ENCODE measurements at places on chromosomes 11 and 22. TPM values are rescaled to one million over a fixed set of nuclear protein-coding genes. Genes with fewer than 3 reads are reported as not detected.

The GGTLC3 gene
- 0.55 TPM for total RNA-seq

GRCh38 chr22:33909075-33909458 lies 11.2 kb downstream of the LARGE1 start:
- no peak for DNase-seq

The AIFM3 gene
- 1.8 TPM for total RNA-seq

- DNase-seq = no peak
Observed at GRCh38 chr11:61866958-61867343, 24.4 kb downstream of the FADS3 start.

The SLC6A5 gene
- not detected for total RNA-seq

The OR51B2 gene
- total RNA-seq = not detected

DNA sequence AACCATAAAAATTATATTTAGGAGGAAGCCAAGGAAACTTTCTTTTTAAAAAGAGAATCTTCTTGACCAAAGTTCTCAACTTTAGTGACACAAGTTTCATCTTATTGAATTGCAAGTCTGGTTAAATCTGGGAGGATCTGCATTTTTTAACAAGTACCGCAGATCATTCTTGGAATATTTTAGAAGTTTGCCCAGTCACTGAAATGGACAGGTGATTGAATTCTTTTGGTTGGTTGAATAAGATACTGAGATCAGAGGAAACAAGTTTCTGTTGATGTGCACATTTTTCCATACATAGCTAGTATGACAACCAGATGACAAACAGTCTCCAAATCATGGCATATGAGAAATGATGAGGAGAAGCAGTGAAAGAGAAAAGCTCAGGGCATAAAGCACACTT lies 50.2 kb downstream of the SLN start:
- DNase-seq = no peak

GRCh38 chr11:76567261-76567660 lies 103.3 kb downstream of the LRRC32 start:
- DNase-seq = no peak

The PHF21A gene
- total RNA-seq = 65.5 TPM

The DERL3 gene
- 1.5 TPM for total RNA-seq

DNA sequence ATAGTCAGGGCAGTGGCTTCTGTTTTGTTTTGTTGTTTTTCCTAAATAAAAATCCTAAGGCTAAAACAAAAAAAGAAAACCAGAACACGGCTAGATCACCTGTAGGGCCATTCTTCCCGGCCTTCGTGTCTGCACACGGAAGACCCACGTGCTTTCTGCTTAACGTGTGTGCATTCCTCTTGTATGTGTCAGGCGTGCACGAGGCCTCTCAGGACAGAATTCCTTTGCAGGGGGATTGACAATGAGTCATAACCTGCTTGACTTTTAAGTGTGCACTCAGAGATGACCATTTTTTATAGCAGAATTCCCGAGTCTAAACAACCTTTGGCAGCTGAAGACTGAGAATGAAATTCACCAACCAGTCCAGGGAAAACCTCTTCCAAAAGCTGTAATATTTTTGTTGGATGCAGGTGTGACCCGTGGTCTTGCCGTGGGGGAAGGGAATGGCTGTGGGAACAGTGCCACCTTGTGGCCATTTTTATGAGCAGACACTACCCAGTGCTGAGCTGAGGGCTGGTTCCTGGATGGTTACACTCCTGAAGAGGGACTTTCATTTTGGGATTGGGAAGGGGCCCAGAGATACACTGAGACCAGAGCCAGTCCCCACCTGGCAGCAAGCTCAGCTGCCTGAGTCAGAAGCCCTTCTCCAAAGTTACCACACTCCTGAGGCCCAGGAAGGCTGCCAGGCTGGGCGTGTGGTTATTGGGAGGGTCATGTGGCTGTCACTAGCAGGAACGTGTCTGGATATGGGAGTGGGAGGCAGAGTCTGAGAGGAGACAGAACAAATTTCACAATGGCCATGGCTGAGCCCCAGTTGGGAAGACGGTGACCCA lies 35.7 kb upstream of the DKK3 start:
- peak; percentile 62 for DNase-seq

DNA sequence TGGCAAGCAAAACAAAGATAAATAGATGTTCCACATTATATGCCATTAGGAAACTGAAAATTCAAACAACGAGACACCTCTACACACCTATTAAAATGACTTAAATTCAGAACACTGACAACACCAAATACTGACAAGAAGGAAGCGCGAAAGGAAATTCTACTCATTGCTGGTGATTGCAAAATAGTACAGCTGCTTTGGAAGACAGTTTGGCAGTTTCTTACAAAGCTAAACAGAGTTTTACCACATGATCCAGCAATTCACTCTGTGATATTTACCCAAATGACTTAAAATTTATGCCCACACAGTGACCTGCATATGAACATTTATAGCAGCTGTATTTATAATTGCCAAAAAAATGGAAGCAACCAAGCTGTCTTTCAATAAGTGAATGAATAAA lies 232.6 kb downstream of the CASP12 start:
- DNase-seq = no peak

DNA sequence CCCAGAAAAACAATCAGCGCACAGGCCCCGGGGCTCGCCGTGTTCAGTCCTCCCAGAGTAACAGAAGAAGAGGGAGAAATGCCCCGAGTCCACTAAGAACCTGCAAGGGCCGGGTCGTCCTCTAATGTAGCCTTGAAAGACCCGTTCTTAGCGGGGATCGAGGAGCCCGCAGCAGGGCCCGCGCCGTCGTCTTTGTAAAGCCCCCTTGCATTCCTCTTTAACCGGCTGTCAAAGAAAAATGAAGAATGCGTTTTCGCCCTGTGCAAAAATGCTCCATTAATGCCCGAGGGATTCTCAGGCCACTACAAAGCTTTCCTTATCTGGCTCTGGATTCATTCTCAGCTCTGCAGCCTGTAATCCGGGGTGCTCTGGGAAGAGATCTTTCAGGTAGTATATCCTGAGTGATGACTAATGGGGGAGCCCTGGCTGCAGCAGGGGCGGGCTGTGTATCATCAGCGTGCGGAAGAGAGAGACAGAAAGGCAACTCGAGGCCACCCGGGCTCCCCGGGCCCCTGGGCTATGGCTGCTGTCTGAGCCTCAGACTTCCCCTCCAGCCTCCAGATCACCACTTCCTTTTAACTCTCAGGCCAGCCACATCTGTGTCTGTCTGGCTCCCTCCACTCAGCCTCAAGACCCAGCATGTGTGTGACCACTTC lies 78.2 kb downstream of the FBLN1 start:
- no peak for DNase-seq

DNA sequence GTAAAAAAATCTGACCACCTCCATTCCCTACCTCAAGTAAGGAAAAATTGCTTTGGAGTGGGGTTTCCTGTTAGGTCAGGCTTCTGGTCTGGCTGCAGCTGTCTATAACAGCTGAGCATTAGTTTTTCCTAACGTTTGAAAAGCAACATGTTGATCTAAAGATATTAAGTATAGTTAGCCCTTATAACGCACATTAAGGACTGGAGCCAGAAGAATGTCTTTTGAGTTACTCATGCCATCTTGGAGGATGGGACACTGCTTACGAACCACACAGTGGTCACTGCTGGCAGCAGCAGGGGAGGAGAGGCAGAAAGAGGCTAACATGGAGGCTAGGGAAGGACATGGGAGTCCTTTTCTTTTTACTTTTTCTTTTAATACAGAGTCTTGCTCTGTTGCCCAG lies 44.1 kb upstream of the GDPD4 start:
- no peak for DNase-seq

The RASL10A gene
- 1.2 TPM for total RNA-seq

DNA sequence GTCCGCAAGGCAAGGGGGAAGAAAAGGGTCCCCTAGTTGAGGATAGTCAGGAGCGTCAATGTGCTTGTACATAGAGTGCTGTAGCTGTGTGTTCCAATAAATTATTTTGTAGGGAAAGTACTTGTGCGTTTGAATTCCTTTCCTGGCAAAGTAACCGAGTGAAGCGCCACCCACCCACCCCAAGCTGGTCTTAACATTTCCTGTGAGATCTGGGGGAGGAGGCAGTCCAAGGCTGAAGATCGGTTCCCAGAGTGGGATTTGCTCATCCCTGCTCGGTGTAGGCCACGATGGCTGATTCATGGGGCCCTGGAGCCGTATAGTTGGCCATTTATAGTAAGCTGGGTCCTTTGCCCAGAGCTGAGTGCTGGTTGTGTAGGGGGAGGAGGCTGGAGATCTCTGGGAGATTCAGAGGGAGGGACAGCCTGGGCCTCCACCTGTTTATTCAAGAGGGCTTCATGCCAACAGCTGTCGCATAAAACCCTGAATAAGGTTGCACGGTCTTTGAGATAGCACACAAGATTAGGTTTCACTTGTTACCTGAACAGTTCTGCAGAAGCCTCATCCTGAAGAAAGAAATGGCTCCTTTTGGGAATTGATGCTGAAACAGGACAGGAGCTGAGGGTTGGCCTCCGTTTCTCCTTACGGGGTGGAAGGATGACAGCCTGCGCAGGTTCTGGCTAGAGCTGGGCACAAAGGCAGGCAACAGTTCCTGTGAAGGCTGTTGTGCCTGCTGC lies 2.4 kb downstream of the ATF4 start:
- no peak for DNase-seq

GRCh38 chr11:111835665-111836064 lies 35.7 kb downstream of the ALG9 start:
- DNase-seq = no peak

The CRYBA4 gene
- total RNA-seq = not detected

Data from progenitor cell of endocrine pancreas (in vitro differentiated cells).